ENCODE measurements at places on chromosomes 16 and 17.

DNA sequence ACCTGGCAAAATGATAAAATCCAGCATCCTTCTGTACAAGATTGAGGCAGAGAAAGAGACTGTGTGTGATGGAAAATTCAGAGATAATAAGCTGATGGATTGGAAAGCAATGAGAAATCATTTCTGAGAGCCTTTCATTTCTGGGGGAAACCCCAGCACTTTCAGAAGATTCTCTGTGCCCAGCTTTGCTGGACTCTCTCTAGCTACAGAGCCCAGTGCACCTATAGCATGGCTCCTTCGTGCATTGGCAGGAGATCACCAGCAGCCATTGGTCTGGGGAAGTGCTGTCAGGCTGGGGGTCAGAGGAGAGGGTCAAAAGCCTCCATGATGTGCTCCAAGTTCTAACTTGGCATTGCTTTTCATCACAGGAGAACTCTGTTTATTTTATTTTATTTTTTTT lies 259.9 kb downstream of the SOX9 start:
- DNase-seq: no peak

DNA sequence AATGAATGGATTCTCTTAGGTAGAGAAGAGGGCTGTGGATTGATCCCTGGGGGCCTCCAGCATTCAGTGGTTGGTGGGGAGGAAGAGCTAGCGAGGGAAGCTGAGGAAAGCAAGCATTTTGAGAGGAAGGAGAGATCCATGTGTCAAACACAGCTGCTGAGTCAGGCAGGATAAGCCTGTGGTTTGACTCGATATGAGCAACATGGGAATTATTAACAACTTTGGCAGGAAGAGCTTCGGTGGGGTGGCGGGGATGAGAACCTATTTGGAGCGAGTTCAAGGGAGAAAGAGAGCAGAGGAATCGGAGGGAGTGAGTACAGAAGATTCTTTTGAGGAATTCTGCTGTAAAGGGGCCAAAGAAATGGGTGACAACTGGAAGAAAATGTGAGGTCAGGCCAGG lies 59.5 kb upstream of the CDC42EP4 start:
- DNase-seq: no peak

GRCh38 chr17:78184351-78184750 lies 2.5 kb downstream of the TK1 start:
- DNase-seq: no peak

GRCh38 chr17:36036235-36036634 lies 18.5 kb upstream of the CCL23 start:
- DNase-seq: no peak

DNA sequence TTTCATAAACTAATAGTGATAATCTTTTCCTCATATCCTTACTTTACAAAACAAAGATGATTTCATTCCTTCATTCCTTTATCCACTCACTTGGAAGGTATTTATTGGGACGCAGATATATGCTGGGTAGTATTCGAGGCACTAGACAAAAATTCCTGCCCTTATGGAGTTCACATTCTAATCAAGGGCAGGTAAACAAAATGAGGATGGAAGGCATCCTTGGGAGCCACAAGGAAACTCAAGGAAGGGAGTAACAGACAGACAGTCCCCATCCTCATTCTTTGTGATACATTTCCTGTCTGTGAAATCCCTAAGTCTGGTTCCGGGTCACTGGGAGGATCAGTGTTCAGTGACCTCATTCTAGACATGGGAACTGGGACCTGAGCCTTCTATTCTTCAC lies 45.2 kb downstream of the SLC6A2 start:
- DNase-seq: no peak

DNA sequence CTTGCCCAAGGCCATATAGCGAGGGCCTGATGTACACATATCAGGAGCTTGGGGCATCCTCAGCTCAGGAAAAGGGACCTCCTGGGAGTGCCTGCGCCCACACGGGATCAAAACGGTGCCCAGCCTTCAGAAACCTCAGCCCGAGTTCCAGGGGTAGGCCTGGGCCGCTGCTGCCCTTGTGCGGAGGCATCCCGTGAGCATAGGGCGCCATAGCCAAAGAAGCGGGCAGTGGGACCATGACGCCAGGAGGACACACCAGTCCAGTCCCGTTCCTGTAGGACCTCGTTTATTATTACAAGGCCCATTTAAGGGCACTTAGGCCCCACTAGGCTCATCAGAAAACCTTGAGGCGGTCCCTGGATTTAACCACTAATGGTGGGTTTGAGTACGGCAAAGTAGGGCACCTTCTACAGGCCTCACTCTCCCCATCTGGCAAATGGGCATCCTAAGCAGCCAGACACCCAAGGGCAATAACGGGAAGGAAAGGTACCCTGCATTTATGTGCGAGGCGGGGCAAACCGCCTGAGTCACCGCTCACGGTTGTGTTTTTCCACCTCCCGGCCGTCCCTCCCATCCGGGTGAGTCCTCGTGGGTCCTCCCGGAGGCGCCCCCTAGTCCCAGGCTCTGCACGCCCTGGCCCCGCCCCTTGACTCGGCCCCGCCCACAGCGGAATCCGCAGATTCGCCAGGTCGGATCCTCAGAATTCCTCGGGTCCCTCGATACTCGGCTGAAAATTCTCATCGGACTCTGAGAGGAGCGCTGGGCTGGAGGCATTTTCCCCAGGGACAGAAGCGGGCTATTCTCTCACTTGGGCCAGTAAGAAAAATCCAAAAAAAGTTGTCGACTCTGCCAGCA lies 726 bp upstream of the SETD1A start:
- peak; percentile 79 for DNase-seq

GRCh38 chr16:35352431-35352830 lies 1893.0 kb downstream of the TP53TG3F start:
- no peak for DNase-seq

GRCh38 chr16:60199150-60199549 lies 1465.0 kb upstream of the GOT2 start:
- no peak for DNase-seq

- DNase-seq: peak; percentile 45
These were observed 179.9 kb downstream of the SEC14L1 start for GRCh38 chr17:77320485-77321256.

DNA sequence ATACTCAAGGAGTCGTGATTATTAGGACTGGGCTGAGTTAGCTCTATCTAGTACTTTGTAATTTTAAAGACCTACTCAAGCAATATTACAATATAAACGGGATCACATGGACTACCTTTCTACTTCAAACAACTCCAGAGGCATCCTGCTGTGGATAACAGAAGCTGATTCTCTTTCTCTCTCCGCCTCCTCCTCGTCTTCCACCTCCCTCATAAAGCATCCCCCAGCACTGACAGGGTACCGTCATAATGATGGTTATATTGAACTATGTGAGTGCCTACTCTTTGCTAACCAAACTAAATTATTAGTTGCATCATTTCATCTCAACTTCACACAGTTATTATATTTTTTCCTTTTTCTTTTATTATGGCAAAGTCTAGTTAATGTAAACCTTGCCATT lies 165.4 kb upstream of the FOXF1 start:
- DNase-seq: no peak

GRCh38 chr17:73640691-73641090 lies 3.6 kb downstream of the SDK2 start:
- DNase-seq: no peak

DNA sequence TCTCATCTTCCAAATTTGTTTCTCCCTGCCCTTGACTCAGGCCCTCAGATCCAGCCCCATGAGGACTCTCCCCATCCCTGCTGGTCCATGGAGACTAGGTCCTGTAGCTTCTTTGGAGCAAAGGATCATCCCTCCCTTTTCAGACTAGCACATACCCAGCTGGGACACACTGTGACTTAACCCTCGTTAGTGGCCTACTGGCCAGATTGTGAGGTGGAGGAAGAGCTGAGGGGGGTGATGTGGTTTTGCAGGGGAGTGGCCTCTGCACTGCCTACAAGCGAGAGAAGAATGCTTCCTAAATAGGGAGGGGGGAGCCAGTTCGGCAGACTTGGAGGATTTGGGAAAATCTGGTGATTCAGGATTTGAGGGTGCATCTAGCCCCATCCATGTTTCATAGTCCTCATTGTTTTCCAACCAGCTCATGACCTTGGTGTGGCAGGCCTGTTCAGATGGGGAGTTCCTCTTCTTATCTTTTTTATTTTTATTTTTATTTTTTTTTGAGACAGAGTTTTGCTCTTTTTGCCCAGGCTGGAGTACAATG lies 47.8 kb upstream of the SLC47A1 start:
- no peak for DNase-seq

GRCh38 chr16:84065536-84066132 lies 23.0 kb upstream of the SLC38A8 start:
- DNase-seq: peak; percentile 18

DNA sequence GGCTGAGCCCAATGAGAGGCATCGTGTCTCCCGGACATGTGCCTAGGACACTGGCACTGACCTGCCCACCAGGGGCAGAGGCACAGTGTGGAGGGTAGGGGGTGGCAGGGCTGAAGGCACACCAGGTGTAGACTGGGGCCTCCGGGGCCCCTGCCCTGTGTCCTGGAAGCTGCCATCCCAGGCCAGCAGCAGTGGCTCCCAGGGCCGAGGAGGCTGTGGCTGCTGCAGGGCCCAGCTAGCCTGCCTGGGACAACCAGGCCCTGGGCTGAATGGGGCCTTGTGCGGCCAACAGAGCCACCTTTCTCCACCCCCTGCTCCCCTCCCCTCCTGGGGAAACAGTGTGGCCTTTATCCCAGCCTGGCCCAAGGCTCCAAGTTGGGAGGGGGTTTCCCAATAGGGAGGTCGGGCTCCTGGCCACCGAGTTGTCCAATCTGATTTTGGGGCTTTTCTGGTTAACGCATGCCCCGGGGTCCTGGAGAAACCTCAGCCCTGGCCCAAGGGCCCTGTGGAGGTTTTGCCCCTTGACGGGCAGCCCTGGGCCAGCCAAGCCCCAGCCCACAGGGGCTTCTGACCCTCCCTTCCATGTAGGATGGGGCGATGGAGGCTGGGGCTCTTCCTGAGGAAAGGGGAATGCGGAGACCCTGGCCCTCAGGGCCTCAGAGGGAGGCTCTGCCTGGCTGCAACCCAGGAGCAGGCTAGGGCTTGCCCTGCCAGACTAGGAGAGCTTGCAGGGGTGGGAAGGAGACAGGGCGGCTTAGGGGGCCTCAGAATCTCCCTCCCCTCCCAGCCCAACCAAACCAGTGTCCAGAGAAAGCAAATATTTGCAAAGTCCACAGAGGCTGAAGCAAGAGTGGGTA lies 4.2 kb downstream of the MTSS2 start:
- DNase-seq: no peak

DNA sequence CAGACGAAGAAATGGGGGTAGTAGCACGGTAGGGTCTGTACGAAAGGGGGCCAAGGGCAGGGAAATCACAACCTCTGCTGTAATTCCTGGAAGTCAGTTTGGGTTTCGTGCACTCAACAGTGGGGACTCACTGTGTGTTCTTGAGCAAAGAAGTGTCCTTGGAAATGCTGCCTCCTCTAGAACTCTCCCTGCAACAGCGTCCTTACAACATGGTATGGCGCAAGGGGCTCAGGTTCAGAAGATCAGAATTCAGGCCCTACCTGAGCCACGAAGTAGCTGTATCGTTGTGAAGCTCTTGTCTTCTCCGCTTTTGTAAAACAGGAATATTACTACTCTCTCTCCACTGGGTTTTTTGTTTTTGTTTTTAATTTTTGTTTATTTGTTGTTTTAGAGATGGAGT lies 106.2 kb upstream of the CLEC3A start:
- DNase-seq: no peak

- DNase-seq: peak; percentile 77
These were observed at the start of gene PRR29 for GRCh38 chr17:63998050-63998720. Gene PRR29 (plus strand): TSS chr17:63998351. CDS start chr17:63998365, 14 bp downstream.

DNA sequence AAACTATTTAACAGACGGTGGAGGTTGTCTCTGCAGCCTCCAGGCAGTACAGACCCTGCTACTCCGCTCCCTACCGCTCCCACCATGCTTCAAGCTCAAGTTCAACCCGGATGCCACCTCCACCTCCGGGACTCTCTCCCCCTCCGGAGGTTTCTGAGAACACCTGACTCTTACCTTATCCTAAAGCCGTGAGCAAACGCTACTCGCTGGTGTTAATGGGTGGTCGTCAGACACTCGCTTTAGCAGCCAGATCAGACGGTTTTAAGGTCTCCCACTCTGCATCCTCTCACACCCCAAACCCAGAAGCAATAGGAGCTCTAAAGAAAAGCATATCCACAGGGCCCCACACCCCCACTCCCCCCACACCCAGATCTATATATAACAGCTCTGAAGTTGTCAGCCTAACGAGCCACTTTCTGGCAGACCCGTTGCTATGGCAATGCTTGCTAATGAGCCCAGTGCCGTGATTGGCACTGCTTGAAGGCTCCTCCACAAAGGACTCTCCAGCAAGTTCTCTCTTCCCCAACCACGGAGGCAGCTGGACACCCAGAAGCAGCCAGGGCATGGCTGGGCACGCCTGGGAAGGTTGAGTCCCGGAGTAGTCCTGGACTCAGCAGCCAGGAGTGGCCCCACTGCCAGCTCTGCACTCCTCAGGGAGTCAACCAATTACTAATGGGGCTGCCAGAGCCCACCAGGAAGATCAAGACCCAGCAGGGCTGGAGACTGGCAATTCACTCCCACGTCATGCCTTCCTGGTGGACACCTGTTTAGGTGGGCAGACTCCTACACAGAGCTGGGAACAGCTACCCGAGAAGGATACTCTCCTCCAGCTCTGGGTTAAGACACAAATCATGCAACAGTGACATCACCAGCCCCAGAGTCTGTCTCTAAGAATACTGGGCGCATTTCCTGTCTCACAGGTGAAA lies 121.2 kb upstream of the RCVRN start:
- no peak for DNase-seq

DNA sequence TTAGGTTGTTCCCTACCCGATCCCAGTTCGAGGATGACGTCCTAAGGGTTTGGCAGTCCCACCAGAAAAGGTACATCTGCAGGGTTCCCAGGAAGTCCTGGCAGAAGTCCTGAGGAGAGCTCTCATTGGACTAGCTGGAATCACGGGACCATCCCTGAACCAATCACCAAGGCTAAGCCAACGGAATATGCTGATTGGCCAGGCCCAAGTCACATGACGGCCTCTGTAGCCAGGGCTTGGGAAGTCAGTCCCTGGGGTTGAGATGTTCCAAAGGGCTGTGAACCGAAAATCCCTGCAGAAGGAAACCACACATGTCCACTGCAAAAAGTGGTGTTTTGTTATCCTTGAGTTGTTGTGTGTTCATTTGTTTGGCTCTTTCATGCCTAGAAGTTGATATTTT lies 68.2 kb upstream of the ZNF423 start:
- no peak for DNase-seq

GRCh38 chr17:40348562-40349476 lies 15.7 kb downstream of the GJD3 start:
- no peak for DNase-seq

DNA sequence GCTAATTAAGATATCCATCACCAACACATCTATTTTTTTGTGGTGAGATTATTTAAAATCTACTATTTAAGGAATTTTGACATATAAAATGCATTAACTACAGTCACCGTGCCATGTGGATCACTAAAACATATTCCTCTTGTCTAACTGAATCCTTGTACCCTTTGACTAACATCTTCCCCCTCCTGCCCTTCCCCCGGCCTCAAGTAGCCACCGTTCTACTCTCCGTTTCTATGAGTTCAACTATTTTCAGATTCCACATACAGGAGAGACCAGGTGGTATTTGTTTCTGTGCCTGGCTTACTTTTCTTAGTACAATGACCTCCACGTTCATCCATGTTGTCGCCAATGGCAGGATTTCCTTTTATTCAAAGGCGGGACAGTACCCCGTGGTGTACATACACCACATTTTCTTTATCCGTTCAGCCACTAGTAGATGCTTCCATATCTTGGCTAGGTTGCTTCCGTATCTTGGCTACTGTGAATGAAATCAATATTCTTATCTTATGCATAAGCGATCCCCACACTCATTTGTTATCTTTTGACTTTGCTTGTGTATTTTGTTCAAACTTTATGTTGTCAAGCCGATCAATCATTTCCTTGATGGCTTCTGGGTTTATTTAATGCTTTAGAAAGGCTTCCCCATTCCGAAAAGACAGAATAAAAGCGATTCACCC lies 134.7 kb downstream of the KCNJ12 start:
- no peak for DNase-seq

- peak; percentile 36 for DNase-seq
These were observed 13.9 kb upstream of the KIFC3 start for GRCh38 chr16:57815987-57816745.

All from CD4-positive, alpha-beta T cell treated with Interleukin-4 for 1 hour (primary cell).